ENCODE measurements at places on chromosomes 16 and 17. TPM values are rescaled to one million over a fixed set of nuclear protein-coding genes. Genes with fewer than 3 reads are reported as not detected.

GRCh38 chr16:4936991-4937781 is at the start of gene PPL:
Gene PPL, minus strand, starts transcription at chr16:4937148. Its CDS starts 103 bp downstream, at chr16:4937045.
- DNase-seq: peak; percentile 89

KRTAP4-4 gene
- not detected for total RNA-seq

DNA sequence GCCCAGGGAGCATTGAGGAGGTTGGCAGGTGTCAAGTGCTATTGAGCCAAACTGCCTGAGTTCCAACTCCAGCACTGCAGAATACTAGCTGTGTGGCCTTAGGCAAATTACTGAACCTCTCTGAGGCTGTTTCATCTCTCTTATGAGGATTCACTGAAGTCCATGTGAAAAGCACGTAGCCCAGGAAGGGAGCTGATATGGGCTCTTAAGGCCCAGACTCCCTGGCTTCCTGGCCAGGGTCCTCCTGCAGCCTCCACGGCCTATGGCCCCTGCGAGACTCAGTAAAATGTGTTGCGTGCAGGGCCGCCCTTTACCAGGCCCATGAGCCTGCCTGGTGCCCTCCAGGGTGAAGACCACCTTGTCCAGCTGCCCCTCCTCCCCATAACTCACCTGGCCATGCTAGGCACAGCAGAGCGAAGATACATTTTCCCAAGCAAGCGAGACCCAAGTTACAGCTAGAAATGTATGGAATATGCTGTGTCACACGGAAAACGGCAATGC is 133.7 kb upstream of the TNRC6C start:
- no peak for DNase-seq

AXIN2 gene
- total RNA-seq: 11.8 TPM

GRCh38 chr16:85206472-85207356 is 94.4 kb upstream of the CIBAR2 start:
- DNase-seq: peak; percentile 81

SPATA2L gene
- total RNA-seq: 7.7 TPM
